CD4-positive, alpha-beta T cell (primary cell): ENCODE measurements at places on chromosomes 16 and 17.

DNA sequence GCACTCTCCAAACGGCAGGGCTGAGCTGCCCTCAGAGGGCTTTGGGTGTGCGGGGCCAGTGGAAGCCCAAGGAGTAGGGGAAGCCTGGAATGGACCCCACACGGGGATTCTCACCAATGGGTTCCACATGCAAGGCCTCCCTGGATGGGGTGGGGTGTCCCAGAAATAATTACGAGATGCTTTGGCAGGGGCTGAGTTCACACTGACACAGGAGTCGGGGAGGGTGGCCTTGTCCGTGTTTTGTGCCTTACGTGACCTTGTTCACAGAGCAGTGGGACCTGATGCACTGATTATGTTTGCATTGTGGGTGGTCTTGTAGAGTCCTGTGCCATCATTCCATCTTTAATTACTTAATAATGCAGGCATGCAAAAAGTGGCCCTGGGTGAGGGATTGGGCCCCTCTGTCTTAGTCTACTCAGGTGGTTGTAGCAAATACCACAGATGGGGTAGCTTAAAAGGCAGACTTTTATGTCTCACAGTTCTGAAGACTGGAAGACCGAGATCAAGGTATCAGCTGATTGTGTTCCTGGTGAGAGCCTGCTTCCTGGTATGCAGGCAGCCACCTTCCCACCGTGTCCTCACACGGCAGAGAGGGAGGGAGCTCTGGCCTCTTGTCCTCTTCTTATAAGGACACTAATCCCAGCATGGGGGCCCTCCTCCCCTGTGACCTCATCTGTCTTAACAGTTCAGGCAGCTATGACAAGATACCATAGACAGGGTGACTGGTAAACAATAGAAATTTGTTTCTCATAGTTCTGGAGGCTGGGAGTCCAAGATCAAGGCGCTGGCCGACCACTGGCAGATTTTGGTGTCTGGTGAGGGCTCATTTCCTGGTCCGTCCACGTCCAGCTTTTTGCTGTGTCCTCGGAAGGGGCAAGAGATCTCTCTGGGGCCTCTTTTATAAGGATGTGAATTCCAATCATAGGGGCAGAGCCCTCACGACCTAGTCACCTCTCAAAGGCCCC, 239.4 kb downstream of the IRF8 start:
- H3K27me3 ChIP-seq: no peaks in the 10 kb centered on the region

GRCh38 chr16:75011634-75012307, 12.9 kb downstream of the ZNRF1 start:
- no peaks in the 10 kb centered on the region for H3K27me3 ChIP-seq
- H3K36me3 ChIP-seq: no peaks in the 10 kb centered on the region
- peak overlapping the region; percentile 15 for H3K4me3 ChIP-seq
- DNase-seq: no peak
- peak overlapping the region; percentile 37 for H3K27ac ChIP-seq

GRCh38 chr16:57955572-57956188, 15.2 kb downstream of the CNGB1 start:
- no peaks in the 10 kb centered on the region for H3K4me1 ChIP-seq
- no peaks in the 10 kb centered on the region for H3K36me3 ChIP-seq
- no peak overlapping the region for H3K27ac ChIP-seq
- no peaks in the 10 kb centered on the region for H3K27me3 ChIP-seq
- no peak for DNase-seq

DNA sequence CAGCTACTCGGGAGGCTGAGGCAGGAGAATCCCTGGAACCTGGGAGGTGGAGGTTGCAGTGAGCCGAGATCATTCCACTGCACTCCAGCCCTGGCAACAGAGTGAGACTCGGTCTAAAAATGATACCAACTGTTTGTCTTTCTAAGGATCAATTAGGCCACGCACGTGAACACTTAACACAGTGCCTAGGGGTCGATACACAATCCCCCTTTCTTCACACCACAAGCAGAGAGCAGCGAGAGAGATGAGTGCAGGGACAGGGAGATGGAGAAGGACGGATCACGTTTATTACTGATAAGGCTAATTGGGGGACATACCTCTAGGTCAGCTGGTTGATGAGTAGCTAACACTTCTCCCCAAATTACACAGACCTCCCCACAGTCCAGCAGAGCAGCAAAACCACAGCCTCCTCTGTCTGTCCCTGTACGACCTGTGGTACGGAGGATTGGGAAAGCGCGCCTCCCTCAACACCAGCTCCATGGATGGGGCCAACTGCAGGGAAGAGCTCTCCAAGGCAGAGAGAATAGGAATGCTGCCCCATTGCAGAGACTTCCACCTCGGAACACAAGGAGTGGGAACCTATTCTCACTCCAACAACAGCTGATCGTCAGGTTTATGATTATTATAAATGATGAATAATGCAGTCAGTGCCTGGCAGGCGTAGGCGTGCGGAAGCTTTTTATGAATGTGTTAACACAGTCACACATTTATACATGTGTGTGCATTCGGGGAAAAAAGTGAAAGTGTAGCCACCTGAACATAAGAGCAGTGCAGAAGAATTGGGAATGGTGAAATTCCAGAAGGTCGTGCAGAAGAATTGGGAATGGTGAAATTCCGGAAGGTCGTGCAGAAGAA, 155.1 kb downstream of the C16orf95 start:
- H3K27ac ChIP-seq: no peak overlapping the region
- no peaks in the 10 kb centered on the region for H3K36me3 ChIP-seq
- H3K4me3 ChIP-seq: no peak overlapping the region
- DNase-seq: no peak

- H3K27me3 ChIP-seq: no peaks in the 10 kb centered on the region
- no peak overlapping the region for H3K27ac ChIP-seq
- no peaks in the 10 kb centered on the region for H3K4me1 ChIP-seq
- no peak overlapping the region for H3K4me3 ChIP-seq
Observed at GRCh38 chr16:27303256-27304100, 10.3 kb upstream of the IL4R start.

DNA sequence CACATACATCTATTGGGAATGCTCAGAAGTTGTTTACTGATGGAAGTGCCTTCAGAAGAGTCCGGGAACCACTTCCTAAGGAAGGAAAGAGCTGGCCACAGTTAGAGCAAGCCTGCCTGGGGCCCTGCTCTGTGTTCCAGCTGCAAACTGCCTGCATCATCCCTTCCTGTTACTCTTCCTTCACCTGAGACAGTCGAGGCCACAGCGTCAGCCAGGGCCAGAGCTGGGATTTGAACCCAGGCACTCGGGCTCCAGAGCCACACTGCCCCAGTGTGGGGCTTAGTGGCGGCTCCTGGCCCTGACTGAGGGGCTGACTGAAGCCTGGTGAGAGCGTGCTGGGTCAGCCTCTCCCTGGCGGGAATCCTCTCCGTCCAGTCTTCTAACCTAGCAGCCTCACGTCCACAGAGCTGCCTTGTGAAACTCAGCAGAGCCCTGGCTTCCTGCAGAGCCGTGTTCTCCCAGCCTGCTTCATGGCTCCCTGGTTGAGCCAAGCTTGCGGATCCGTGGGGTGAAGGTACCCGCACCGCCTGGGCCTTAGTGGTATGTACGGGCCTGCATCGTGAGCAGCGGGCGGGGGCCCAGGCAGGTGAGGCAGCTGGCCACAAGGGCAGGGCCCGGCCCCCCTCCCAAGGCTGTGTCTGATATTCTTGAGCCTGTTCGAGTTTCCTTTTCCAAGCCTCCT, 4.6 kb upstream of the C17orf99 start:
- H3K4me1 ChIP-seq: peaks cover 89% of the 10 kb centered on the region
- H3K4me3 ChIP-seq: no peak overlapping the region
- H3K36me3 ChIP-seq: peaks cover 53% of the 10 kb centered on the region
- H3K27me3 ChIP-seq: no peaks in the 10 kb centered on the region
- no peak for DNase-seq

GRCh38 chr17:36943250-36944191, 5.2 kb upstream of the AATF start:
- H3K4me1 ChIP-seq: peaks cover 66% of the 10 kb centered on the region
- H3K27me3 ChIP-seq: peaks cover 80% of the 10 kb centered on the region
- no peak for DNase-seq

DNA sequence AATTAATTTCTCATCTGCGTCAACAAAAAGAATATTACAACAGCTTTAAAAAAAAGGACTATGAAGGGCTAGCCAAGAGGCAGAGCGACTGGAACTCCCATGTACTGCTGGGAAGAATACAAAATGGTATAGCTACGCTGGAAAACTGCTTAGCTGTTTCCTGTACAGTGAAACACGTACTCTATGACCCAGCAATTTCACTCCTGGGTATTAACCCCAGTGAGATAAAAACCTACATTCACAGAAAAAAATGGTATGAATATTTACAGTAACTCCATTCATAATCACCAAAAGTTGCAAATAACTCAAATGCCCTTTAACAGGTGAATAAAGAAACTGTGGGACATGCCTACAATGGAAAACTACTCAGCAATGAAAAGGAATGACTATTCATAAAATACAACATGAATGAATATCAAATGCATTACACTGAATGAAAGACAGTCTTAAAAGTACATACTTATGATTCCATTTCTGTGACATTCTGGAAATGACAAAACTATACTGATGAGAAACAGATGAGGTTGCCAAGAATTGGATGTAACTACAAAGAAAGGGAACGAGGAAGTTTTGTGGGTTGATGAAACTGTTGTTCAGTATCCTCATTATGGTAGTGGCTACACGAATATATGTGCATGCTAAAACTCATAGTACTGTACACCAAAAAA, 27.6 kb downstream of the CMTM4 start:
- H3K4me1 ChIP-seq: no peaks in the 10 kb centered on the region
- no peaks in the 10 kb centered on the region for H3K27me3 ChIP-seq
- H3K27ac ChIP-seq: no peak overlapping the region
- no peaks in the 10 kb centered on the region for H3K36me3 ChIP-seq

GRCh38 chr16:80743772-80744171, 60.6 kb downstream of the CDYL2 start:
- no peak overlapping the region for H3K4me3 ChIP-seq
- H3K4me1 ChIP-seq: peaks cover 12% of the 10 kb centered on the region
- peaks cover 4% of the 10 kb centered on the region for H3K36me3 ChIP-seq

DNA sequence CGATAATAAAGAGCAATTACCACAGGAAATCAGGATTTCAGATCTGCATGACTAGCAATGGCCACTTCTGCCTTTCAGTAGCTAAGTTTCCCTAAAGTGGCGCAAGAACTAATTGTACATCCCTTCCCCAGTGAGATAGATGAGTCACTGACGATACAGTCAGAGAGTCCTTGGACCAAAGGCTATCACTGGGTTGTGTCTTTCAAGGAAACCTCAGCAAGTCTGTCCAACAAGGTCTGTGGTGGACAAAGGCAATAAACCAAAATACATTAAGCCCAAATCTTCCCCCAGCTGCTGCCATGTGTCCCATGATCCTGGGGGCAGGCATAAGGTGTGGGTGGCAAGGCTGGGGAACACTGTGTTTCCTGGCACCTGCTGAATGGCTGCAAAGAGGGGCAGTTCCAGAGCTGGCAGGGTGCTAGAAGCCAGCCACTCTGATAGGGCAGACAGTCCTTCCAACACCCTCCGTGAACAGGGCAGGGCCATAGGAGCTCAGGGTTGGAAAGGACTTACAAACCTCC, 20.5 kb upstream of the MTMR4 start:
- H3K4me1 ChIP-seq: peaks cover 15% of the 10 kb centered on the region
- peaks cover 16% of the 10 kb centered on the region for H3K27me3 ChIP-seq
- no peaks in the 10 kb centered on the region for H3K36me3 ChIP-seq
- DNase-seq: no peak
- no peak overlapping the region for H3K4me3 ChIP-seq
- H3K27ac ChIP-seq: no peak overlapping the region

- no peaks in the 10 kb centered on the region for H3K27me3 ChIP-seq
- H3K27ac ChIP-seq: no peak overlapping the region
- H3K36me3 ChIP-seq: peaks cover 84% of the 10 kb centered on the region
- DNase-seq: no peak
- H3K4me1 ChIP-seq: peaks cover 40% of the 10 kb centered on the region
Observed at GRCh38 chr17:76718516-76718915, 7.8 kb upstream of the MXRA7 start.
